T-helper 17 cell (primary cell): ENCODE measurements at places on chromosomes 13 and 19.

DNA sequence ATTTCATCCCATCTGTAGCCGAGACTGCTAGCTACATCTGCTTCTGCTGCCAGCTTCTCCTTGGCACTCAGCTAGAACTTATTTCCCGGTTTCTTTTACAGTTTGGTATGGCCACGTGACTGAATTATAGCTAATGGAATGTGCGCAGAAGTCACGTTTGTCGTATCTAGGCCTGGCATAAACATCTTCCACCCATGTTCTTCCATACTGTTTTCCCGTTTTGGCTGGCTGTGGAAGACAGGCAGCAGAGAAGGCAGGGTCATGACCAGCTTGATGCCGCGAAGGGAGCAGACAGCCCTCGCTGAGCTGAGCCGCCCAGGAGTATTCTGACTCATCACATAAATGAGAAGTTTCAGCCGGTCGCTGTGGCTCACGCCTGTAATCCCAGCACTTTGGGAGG is 186.7 kb downstream of the RFC3 start:
- H3K27ac ChIP-seq: no peak overlapping the region
- H3K4me1 ChIP-seq: no peaks in the 10 kb centered on the region
- DNase-seq: no peak
- H3K4me3 ChIP-seq: no peak overlapping the region
- no peaks in the 10 kb centered on the region for H3K36me3 ChIP-seq

DNA sequence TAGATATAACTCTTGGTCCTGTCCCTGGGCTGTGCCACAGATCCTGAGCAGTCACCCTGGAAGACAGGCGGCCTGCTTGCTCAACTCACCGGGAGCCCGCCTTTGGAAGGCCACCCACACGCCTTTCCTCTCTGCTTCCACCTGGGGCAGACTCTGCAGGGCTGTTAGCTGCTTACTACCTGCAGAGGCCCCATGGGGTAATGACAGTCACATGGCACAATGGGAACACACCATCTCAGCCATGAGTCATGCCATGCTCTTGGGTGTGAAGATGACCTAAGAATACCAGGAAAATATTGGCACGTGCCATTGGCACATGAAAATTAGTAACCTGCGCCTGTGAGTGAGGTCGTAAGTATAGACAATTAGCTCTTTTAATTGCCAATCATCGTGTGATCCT is 108.6 kb downstream of the COL4A2 start:
- peaks cover 5% of the 10 kb centered on the region for H3K36me3 ChIP-seq
- DNase-seq: no peak
- peaks cover 92% of the 10 kb centered on the region for H3K27me3 ChIP-seq
- H3K4me1 ChIP-seq: peaks cover 9% of the 10 kb centered on the region

DNA sequence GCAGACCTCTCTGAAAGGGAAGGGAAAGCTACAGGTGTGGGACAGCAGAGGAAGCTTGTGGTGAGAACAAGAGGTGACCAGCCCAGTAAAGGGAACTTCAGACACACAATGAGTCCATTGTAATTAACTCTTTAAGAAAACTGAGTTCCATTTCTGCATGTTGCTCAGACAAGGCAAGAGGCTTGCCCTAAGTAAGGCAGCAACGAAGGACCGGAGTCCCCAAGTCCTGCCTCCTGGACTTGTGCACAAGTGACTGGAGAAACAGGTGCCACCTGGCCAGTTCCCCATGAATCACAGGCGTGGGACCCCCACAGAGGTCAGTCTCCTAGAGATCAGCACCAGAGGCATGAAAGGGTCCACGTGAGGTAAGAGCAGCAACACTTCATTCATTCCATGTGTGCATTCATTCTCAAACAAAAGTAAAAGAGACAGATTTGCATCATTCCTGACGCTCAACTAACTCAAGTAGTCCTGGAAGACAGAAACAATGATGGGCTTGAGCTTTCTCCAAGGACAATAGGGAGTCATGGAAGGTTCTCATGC is 14.7 kb upstream of the SIGLEC6 start:
- H3K4me3 ChIP-seq: no peak overlapping the region
- H3K36me3 ChIP-seq: peaks cover 2% of the 10 kb centered on the region
- peaks cover 76% of the 10 kb centered on the region for H3K27me3 ChIP-seq
- no peak for DNase-seq
- peaks cover 2% of the 10 kb centered on the region for H3K4me1 ChIP-seq

GRCh38 chr19:42229855-42230351 is 9.8 kb downstream of the ZNF526 start:
- H3K4me3 ChIP-seq: peak overlapping the region; percentile 28
- no peak for DNase-seq
- peak overlapping the region; percentile 16 for H3K27ac ChIP-seq
- H3K27me3 ChIP-seq: no peaks in the 10 kb centered on the region
- peaks cover 5% of the 10 kb centered on the region for H3K36me3 ChIP-seq

GRCh38 chr19:41745756-41746155 is 9.6 kb upstream of the CEACAM6 start:
- DNase-seq: no peak
- H3K36me3 ChIP-seq: peaks cover 2% of the 10 kb centered on the region
- H3K4me3 ChIP-seq: no peak overlapping the region
- H3K4me1 ChIP-seq: peaks cover 5% of the 10 kb centered on the region
- H3K27ac ChIP-seq: no peak overlapping the region
- peaks cover 67% of the 10 kb centered on the region for H3K27me3 ChIP-seq
